Camera-type eye (tissue), 1 donor: ENCODE measurements at places on chromosomes 12 and 14. TPM values are rescaled to one million over a fixed set of nuclear protein-coding genes. Genes with fewer than 3 reads are reported as not detected.

The LRP1-AS gene
- 3.4 TPM for total RNA-seq

The METTL1 gene
- 4.5 TPM for total RNA-seq

The SYNDIG1L gene
- total RNA-seq, result 0.60 TPM

The CIDEB gene
- 17.5 TPM for total RNA-seq

The INHBC gene
- not detected for total RNA-seq

The CLEC2A gene
- 1.1 TPM for total RNA-seq

The PLEKHA5 gene
- 85.0 TPM for total RNA-seq

The CLMN gene
- 25.3 TPM for total RNA-seq

The TEX52 gene
- not detected for total RNA-seq

The GPR132 gene
- total RNA-seq, result 0.66 TPM

The C12orf56 gene
- 4.0 TPM for total RNA-seq

The NRXN3 gene
- total RNA-seq, result 101 TPM

The RFX4 gene
- total RNA-seq, result 0.11 TPM

The TAS2R19 gene
- total RNA-seq, result 42.2 TPM
